GM18507 (cell line): ENCODE measurements at places on chromosomes 6 and 20.

DNA sequence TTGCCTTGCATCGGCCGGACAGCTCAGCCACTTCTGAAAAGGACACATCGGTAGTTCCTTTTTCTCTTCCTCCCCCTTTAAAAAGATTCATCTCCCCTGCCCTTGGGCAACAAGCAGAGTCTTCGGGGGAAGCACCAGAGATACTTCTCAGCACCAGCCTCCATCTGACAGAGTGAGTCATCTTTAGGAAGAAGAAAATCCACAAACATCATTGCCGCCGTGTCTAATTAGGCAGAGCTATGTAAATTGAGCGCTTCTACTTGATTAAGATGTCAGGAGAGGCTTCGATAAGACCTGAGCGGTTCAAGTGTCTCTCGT is 186.4 kb downstream of the TAF4 start:
- no peak for DNase-seq

GRCh38 chr6:16836144-16836981 is 75.1 kb upstream of the ATXN1 start:
- DNase-seq, result peak; percentile 32

- no peak for DNase-seq
Observed at GRCh38 chr20:10670501-10671220, 3.1 kb downstream of the JAG1 start.

DNA sequence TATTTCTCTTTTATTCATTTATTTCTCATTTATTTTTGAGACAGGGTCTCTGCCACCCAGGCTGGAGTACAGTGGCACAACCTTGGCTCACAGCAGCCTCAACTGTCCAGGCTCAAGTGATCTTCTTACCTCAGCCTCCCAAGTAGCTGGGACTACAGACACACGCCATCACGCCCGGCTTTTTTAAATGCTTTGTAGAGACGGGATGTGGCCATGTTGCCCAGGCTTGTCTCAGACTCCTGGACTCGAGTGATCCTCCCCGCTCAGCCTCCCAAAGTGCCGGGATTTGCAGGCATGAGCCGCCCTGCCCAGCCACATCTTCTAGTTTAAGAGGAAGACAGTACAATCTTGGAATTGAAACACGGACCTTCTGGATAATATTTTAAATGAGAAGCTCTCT is 21.6 kb upstream of the FOXF2 start:
- no peak for DNase-seq

GRCh38 chr6:35970181-35970580 is 49.3 kb upstream of the SRPK1 start:
- DNase-seq, result no peak

- no peak for DNase-seq
Observed at GRCh38 chr20:14245368-14245970, 91.9 kb downstream of the FLRT3 start.

GRCh38 chr20:50744143-50744792 is 12.9 kb downstream of the PARD6B start:
- no peak for DNase-seq

DNA sequence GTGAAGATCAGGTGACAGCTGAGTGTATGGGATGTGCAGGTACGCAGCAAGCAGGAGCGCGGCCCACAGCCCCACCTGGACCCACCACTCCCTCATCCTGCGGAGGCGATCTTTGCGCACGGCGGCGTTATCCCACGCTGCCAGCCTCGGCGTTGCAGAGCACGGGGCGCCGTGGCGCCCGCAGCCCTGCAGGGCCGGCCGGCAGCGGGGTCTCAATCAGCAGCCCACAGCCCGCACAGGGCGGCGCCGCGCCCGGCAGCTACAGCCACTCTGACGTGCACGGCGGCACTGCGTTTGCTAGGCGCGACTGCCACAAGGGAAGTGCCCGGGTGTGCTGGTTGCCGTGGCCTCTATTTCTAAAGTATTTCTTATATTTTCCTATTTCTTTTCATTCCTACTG is 46.9 kb downstream of the LAMA2 start:
- no peak for DNase-seq

DNA sequence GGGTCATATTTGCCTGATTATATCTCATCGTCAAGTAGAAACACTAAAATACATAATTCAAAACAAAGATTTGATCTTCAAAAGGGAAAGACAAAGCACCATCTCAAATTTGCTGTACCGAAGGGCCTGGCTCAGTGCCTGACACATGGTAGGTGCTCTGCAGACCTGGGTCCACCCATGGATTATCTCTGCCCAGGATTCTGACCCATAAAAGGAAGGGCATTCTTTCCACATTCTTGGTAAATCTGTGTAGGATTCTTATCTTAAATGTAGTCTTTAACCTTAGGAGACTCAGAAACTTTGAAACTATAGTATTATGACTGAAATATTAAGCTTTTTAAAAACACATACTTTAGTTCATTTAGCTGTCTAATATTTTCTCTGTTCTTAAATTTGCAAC is 274.1 kb upstream of the FLRT3 start:
- no peak for DNase-seq

- no peak for DNase-seq
Observed at GRCh38 chr6:90463359-90463758, 123.5 kb downstream of the MAP3K7 start.

GRCh38 chr20:18164356-18164755 is 26.7 kb downstream of the KAT14 start:
- no peak for DNase-seq

- no peak for DNase-seq
Observed at GRCh38 chr20:51985013-51985415, 182.7 kb upstream of the SALL4 start.

DNA sequence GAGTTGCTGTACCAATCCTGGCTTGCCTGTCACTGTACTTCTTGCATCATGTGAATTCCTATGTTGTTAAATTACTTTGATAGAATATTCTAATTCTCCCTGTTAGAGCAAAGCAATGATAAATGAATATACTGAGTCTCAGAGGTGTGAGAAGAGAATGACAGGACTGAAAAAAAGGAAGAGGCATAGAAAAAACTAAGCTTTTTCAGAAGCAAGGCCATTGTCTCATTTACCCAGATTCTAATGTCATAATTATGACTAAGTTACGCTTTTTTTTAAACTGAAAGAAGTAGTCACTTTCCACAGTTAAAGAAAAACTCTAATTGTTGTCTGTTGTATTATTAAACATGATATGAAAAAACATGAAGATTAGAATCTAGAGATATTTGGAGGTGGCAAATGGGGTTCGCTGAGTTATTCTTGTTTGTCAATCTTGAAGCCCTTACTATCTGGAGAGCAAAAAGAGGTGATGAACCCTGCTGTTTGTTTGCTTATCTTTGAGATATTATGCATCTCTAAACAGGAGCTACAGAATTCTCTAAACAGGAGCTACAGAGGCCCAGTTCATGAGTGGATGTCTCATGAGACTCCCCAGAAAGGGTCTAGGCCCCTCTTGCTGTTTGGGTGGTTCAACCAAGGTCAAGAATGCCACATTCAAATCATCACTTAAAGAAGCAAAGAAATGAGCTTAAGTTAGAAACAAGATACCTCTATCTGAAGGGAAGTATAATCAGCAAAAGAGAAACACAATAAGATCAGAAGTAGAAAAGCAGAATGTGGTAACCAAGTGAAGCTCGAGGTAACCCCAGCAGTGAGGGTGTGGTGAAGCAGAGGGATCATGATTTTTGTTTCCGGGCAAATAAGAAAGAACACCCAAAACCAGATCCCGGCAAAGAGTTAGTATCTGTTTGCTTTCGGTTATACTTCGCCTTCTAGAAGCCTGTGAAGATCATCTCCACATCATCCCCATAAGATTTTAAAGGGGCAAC is 33.3 kb upstream of the THEMIS start:
- DNase-seq, result no peak

- DNase-seq, result no peak
Observed at GRCh38 chr6:5752391-5752680, 254.4 kb downstream of the NRN1 start.

DNA sequence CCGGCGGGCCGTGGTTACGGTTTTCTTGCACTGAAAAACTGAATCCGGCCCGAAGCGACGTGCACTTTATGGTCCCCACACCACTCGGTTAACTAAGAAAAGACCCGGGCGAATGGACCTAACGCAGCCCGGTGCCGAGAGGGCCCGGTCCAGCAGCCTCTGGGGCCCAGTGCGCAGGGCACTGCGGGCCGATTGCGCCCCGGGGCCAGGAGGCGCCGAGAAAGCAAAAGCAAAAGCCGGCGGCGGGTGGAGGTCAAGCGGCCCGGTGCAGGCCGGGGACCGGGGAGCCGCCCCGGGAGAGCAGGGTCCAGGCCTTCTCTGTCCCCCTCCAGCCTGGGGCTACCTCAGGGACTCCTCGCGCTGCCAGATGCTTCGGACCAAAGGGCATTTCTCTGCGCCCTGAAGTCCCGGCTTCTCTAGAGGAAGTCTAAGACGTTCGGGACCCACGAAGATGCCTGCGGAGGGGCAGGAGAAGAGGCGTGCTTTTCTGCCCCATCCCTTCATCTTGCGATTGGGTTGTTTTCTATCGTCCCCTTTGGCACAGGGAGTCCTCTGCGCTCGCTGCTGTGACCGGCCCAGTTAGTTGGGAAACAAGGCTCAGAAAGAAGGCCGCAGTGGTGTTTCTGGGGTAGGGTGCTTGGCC is 4.4 kb downstream of the FOXF2 start:
- no peak for DNase-seq

GRCh38 chr6:106882138-106882537 is 92.4 kb downstream of the CD24 start:
- no peak for DNase-seq

- DNase-seq, result no peak
Observed at GRCh38 chr20:3864518-3864917, 17.9 kb downstream of the MAVS start.

- no peak for DNase-seq
Observed at GRCh38 chr6:110617057-110617456, 140.6 kb upstream of the SLC22A16 start.

DNA sequence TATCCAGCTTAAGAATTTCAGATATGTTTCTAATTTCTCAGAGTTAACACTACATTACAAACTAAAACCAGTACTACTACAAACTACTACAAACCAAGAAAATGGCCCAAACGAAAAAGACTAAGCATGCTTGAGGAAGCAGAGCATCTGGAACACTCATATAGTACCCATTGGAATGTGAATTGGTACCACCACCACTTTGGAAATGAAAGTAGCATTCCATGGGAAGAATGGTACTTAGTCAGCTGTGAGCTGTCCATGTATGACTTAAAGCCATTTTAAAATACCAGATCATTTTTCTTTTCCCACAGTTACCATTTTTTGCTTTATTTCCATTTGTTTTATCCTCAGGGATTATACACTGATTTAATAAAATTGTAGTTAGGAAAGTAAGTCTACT is 30.5 kb downstream of the FBXO9 start:
- no peak for DNase-seq
